CD4-positive, CD25-positive, alpha-beta regulatory T cell (primary cell): ENCODE measurements at places on chromosomes 12 and 14. TPM values are rescaled to one million over a fixed set of nuclear protein-coding genes. Genes with fewer than 3 reads are reported as not detected.

The CEP128 gene
- 82.8 TPM for total RNA-seq

The CELA1 gene
- not detected for total RNA-seq

The SRRM4 gene
- total RNA-seq: not detected

The RNF212B gene
- not detected for total RNA-seq

The TAS2R13 gene
- total RNA-seq: 1.4 TPM

The CIROP gene
- not detected for total RNA-seq

The LRP1-AS gene
- not detected for total RNA-seq
